ENCODE measurements at places on chromosomes 7 and 10.

DNA sequence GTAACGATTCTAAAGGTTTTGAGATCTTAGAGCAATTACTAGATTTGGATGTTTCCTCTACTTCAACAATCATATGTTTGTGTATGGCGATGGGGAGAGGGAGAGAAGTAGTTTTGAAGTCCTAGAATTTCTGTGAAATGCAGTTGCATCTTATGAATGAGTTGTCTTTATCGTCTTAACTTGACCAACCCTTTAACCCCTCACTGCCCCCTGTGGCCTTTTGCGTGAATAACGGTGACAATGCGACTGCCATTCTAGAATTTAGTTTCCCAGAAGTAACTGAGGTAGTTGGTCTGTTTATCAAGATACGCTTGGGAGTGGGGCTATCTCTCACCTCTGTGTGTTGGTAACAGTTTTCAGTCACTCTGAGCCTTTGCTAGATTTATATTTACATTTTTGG, 204.6 kb downstream of the HDAC9 start:
- DNase-seq = no peak

- no peak for DNase-seq
These were observed 48.7 kb downstream of the CAMK2B start for GRCh38 chr7:44276571-44277221.

DNA sequence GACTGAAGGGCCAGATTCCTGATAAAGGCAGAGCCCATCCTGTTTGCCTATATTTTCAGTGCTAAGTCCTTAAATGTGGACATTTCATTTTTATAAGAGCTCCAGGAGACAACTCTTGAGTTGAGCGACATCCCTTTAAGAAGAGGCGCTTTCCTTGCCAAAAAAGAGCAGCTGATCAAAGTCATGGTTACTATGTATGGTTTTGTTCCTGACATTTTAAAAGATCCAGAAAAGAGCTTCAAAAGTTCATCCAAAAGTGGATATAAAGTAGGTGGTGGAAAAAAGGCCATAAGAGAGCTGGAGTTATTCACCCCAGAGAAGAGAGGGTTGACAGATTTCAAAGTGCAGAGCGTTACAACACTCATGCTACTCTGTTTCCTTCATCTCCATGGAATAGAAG, 36.7 kb downstream of the RHOBTB1 start:
- no peak for DNase-seq

- DNase-seq = no peak
These were observed 33.8 kb upstream of the HABP2 start for GRCh38 chr10:113518816-113519591.

- peak; percentile 91 for DNase-seq
These were observed at the start of gene DNAAF5 for GRCh38 chr7:726084-726853. TSS of gene DNAAF5 (plus strand) at chr7:726699. CDS start at chr7:726721, 22 bp downstream.

DNA sequence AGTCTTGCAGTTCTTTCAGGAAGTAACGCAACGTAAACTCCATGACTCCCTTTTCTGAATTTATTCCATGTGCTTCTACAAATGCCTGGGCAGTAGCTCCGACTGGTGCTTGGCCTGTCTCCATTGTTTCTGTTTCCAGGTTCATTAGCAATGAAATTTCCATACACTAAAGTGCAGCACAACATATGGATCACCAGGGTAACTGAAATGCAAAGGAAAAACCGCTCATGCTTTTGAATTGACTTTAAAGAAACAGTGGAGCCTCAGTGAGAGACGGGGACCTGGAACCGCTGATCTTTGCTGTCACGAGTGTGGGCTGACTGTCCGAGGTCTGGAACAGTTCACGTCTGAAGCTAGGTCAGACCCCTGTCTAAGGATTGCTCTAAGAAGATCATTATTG, 126.5 kb upstream of the IGFBP3 start:
- DNase-seq = no peak

- peak; percentile 18 for DNase-seq
These were observed 118.2 kb downstream of the CDK6 start for GRCh38 chr7:92717993-92718716.

DNA sequence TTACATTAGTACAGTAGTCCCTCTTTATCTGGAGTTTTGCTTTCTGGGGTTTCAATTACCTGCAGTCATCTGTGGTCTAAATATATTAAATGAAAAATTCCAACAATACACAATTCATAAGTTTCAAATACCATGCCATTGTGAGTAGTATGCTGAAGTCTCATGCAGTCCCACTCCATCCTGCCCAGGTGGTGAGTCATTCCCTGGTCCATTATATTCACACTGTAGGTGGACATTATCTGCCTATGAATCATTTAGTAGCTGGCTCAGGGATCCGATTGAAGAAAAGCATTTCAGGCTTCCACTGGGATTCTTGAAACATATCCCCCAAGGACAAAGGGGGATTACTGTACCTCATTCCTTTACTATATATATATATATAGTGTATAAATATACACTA, 298.2 kb upstream of the GALNT17 start:
- DNase-seq = no peak

DNA sequence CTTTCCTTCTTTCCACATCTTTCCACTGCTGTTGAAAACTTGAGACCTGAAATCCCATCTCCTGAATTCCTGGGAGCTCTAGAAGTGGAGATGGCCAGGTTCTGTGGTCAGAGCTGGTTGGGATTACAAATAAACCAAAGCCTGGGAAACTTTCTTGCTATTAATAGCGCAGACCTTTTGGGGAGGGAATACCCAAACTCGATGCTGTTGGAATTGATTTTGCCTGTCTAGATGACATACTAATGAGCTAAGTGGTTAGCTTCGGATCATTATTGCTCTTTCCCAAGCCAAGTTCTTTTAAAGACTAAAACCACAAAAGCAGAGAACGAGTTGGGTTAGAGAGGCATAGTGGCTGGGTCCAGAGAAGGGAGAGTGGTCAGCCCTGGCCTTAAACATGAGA, 76.6 kb downstream of the TCF7L2 start:
- no peak for DNase-seq

DNA sequence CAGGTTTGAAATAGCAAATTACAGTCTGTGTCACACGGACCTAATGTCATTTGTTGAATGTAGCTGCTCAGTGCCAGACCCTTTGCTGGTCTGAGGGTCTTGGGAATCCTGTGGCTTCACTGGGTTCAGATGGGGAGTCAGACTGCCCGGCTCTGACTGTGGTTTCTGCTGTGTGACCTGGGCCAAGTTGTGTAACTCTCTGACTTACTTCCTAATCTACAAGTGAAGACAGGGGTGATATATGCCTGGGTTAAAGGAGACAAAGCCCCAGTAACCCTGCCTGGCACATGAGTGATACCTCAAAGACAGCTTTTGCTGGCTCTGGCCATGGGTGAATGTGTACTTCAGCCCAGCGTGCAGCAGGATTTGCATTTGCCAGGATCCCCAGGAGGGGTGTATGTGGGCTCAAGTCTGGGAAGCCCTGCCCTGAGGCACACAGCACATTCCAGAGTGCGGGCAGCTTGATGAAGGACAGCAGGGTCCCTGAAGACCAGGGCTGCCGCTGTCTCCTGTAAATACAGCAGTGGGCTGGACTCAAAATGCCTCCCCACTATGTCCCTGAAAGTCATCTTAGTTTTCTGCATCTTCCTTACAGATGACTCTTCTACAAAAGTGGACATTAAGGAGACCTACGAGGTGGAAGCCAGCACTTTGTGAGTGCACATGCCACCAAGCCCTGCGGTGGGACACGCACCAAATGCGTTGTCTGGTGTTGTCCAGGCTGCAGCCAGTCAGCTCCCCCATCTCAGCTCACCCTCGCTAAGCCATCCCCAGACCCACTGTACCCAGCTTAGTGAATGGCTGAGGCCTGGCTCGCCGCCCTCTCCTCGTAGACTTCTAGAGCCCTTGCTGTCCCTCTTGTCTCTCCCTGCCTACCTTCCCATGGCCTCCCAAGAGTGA, 16.4 kb downstream of the NACAD start:
- no peak for DNase-seq

GRCh38 chr10:89887830-89888229, 186.4 kb downstream of the KIF20B start:
- no peak for DNase-seq

DNA sequence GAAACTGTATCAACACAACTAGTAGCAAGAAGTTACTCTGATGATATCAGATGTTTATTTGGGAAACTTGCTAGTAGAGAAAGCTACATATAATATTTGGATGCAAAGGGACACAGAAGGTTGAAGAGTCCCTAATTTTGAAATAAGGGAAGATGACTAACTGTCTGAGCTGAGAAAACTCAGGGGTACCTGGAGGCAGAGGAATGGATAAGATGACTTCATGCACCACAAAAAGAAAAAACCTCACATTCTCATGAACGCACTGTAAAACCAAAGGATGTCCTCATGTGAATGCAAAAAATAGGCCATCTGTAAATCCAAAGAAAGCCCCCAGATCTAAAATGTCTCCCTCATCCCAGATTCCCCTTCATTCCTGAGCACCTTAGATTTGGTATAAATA, 29.3 kb downstream of the PRSS2 start:
- DNase-seq = no peak

DNA sequence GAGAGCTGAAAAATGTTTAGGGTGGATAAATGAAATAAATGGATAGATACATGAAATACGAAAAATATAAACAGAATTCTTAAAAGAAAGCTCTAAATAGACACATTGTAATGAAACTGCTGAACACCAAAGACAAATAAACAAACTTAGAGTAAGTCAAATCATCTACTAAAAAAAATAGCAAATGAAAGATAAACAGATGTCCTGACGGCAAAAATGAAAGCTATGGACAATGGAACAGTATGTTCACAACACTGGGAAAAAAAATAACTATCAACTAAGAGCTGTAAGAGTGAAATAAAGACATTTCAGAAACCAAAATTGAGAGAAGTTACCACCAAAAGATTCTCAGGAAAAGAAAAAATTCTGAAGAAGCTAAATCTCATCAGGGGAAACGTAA, 106.1 kb downstream of the SGMS1 start:
- DNase-seq = no peak

- DNase-seq = no peak
These were observed 36.9 kb downstream of the ZNRF2 start for GRCh38 chr7:30321089-30321881.

DNA sequence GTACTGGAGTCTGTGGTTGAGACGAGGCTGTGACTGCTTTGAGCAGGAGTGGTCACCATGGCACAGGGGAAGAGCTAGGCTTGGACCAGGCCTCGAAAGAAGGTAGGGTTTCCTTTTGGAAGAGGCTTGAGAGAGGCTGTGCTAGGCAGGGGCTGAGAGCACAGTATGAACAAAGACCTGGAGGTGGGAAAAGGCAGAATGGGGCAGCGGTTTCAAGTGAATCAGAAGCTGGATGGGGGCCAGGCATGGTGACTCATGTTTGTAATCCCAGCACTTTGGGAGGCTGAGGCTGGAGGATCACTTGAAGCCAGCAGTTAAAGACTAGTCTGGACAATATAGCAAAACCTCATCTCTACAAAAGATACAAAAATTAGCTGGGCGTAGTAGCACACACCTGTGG, 65.9 kb downstream of the CLIP2 start:
- DNase-seq = no peak

- no peak for DNase-seq
These were observed 5.5 kb upstream of the IRF5 start for GRCh38 chr7:128931965-128932861.

DNA sequence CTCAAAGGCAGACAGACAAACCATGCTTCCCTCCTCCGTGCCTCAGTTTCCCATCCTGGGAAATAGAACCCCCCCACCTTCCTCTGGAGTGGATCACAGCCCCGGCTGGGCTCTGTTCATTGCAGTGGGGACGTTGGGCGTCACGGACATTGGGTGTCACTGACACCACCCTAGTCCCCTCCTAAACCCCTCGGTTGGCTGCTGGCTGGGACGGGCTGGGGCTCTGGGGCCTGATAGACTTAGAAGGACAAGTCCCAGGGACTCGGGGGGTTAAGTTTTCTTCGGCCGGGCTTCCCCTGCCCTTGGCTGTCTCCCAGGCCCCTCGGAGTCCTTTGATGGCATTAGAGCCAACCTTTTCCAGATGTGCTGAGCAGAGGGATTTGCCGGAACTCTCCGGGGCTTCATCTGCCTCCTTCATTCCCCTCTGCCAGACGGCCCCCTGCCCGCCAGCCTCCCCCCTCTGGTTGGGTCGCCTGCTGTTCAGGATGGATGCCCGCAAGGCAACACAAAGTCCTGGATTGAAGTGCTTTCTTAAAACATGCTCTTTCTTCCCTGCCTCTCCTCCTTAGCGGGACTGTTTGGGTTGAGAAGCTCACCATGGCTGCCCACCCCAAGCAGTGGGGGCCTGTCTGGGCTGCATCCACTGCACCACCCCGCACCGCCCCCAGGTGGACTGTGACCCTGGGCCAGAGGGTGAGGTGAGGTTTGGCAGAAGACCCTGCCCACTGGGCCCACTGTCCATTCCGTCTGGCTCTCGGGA, 73.0 kb downstream of the COL26A1 start:
- DNase-seq = no peak

GRCh38 chr10:74770400-74770799, 56.0 kb upstream of the KAT6B start:
- no peak for DNase-seq

GRCh38 chr10:100586959-100587358, 51.2 kb downstream of the HIF1AN start:
- no peak for DNase-seq

DNA sequence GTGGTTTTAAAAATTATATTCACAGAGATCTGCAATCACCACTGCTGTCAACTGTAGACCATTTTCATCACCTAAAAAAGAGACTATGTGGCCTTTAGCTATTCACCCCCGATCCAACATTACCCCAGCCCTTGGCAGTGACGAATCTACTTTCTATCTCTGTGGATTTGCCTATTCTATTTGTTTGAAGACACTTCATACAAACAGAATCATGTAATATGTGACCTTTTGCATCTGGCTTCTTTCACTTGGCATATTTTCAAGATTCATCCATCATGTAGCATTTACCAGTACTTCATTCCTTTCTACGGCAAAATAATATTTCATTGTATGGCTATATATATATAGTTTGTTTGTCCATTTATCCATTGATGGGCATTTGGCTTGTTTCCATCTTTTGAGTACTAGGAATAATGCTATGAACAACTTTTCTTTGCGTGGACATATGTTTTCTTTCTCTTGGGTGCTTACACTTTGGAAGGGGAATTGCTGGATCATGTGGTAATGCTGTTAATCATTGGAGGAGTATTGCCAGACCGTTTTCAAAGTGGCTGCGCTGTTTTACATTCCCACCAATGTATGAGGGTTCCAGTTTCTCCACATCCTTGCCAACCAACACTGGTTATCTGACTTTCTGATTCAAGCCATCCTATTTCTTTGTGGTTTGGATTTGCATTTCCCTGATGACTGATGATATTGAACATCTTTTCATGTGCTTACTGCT, 22.3 kb downstream of the ADAMTS14 start:
- DNase-seq = no peak

- DNase-seq = no peak
These were observed 64.3 kb downstream of the HOXA1 start for GRCh38 chr7:27031289-27032172.

- no peak for DNase-seq
These were observed 25.9 kb downstream of the GPRIN2 start for GRCh38 chr10:46530249-46531186.

- no peak for DNase-seq
These were observed 70.2 kb downstream of the HTR7 start for GRCh38 chr10:90787393-90788198.

Measured in GM18507 (cell line).